ENCODE measurements at places on chromosomes 11 and 22. TPM values are rescaled to one million over a fixed set of nuclear protein-coding genes. Genes with fewer than 3 reads are reported as not detected.
A peak's percentile ranks its signal among the peaks of the same experiment; 100 is the strongest.

Gene MFNG
- total RNA-seq = 10.7 TPM

Gene TMPRSS13
- 1.6 TPM for total RNA-seq

Gene KRTAP5-7
- 0.17 TPM for total RNA-seq

Gene ANGPTL5
- not detected for total RNA-seq

Gene PGR
- total RNA-seq = 0.69 TPM

Gene BIK
- 29.5 TPM for total RNA-seq

Gene NRIP3
- total RNA-seq = 0.42 TPM

DNA sequence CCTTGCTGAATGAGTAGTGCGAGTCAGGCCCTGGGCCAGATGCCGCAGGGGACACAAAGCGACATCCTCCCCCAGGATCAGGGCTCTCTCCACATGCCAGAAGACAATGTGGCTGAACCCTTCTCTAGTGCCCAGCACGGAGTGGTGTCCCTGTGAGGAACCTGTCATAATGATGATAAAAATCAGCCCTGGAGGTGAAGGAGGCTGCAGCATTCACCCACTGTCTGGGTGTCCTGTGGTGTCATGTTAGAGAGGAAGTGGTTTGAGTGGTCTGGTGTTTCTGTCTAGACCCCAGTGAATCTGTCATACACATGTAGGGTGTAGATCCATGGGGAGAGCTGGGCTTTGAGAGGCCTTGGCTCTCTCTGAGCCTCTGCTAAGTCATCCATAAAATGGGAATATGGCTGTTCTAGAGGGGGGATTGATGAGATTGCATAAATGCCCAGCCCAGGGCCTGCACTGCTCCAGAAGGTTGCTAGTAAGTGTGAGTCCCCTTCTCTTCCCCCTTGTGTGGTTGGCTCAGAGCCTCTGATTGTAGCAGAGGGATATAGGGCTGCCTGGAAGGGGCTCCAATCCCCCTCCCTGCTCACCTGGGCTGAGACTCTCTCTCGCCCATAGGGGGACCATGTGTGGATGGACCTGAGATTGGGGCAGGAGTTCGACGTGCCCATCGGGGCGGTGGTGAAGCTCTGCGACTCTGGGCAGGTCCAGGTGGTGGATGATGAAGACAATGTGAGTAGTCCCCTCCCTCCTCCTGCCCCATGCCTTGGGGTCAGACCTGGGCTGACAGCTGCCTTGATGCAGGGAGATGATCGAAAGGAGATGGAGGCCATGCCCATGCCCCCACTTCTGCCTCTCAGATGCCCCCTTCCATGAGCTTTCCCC is 14.3 kb downstream of the MYO7A start:
- no peak for DNase-seq

- no peak for DNase-seq
These were observed 123.6 kb downstream of the EHF start for GRCh38 chr11:34744511-34744910.

GRCh38 chr22:19873138-19873959 is 18.7 kb upstream of the GNB1L start:
- DNase-seq = peak; percentile 78

DNA sequence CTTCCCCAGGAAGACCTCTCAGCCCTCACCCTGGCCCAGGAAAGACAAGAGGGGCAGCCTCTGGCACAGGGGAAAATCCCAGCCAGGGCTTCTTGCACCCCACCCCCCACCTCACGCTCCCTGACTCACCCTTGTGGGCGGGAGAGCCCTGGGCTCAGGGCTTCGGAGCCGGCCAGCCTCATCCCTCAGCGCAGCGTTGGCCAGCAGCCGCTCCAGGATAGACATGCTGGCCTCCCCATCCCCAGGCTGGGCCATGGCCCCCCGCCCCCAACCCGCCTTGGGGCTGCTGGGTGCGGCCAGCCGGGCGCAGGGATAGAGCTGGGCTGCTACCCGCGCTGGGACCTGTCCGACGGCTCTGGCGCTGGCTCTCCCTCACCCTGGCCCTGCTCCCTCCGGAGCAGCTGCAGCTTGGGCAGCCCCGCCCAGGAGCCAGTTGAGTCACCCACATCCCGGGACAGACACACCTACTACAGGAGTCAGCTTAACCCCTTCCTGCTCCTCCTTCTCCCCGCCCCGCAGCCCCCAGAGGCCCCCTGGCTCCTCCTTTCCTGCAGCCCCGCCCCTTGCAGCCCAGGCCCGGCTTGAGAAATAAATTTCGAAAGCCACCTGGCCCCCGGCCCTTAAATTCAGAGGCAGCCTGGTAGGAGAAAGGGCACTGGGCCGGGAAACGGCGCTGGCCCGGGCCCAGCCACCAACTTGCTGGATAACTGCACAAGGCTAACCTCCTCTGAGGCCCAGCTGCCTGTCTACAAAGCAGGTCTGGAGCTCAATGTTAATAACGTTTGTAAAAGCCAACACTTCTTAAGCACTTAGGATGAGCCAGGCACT is 13.4 kb downstream of the TNKS1BP1 start:
- peak; percentile 94 for DNase-seq

DNA sequence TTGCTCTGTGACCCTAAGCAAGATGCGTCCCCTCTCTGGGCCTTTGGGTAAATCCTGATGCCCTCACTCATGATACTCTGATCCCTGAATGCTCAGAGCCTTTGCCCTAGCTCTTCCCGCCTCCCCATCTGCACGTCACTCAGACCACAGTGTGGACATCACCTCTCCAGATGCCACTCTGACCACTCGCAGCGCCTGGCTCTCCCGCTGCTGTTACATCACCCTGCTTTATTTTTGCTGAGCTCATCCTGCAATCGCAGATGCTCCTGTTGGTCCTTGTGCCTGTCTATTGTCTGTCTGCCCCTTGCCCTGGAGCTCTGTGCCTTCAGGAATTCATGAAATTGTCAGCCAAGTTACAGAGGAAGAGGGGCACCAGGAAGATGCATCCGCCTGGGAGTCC is 5.5 kb downstream of the OSM start:
- no peak for DNase-seq

DNA sequence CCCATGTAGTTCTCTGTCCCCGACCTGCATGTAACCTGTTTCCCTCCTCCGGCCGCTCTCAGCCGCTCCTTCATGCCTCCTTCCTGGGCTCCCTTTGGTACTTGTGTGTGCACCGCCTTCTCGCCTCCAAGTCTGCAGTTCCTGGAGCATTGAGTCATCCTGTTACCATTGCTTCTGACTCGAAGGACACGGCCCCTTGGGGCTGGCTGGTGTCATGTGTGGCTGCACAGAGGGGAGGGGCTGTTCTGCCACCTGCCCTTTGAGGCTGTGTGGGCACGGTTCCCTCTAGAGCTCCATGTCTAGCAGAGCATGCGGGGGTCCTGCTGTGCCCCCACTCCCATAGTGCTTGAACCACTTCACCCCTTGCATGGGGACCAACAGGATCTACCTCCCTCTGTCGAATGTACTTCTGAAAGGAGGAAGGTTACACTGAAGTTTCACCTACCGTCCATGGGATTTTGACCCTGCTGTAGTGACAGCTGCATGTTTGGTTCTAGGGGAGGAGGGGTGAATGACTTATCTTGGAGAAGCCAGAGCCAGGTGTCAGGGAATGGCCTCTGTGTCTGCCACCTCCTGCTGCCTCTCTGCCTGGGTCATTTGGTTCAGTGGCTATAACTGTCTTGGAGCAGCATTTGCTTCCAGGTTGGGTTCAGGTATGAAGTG is 39.6 kb downstream of the BCR start:
- peak; percentile 49 for DNase-seq

- DNase-seq = no peak
These were observed 199.7 kb downstream of the NAV2 start for GRCh38 chr11:19912115-19912957.

DNA sequence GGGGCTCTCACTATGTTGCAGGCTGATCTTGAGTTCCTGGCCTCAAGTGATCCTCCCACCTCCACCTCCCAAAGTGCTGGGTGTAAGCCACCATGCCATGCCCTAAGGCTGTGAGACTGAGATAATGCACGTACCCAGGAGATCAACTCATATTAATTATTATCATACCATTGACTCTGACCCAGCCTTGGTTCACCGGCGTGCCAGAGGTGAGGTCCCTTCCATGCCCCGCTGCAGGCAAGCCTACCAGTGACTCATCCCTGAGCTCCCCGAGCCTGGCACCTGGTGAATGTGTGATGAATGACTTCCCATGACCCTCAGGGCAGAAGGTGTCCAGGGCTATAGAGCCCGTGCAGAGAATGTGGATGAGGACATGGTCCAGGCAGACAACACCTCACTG is 12.1 kb downstream of the GAL3ST1 start:
- no peak for DNase-seq

- DNase-seq = no peak
These were observed at the start of gene PARVB for GRCh38 chr22:44024288-44024921. Gene PARVB, plus strand, starts transcription at chr22:44024302. Its CDS starts 38 bp downstream, at chr22:44024340.

- DNase-seq = no peak
These were observed 26.1 kb upstream of the MUC5B start for GRCh38 chr11:1196516-1197391.

- DNase-seq = no peak
These were observed 15.0 kb downstream of the ASPHD2 start for GRCh38 chr22:26443901-26444690.

- no peak for DNase-seq
These were observed 6.2 kb upstream of the APLP2 start for GRCh38 chr11:130063451-130063850.

DNA sequence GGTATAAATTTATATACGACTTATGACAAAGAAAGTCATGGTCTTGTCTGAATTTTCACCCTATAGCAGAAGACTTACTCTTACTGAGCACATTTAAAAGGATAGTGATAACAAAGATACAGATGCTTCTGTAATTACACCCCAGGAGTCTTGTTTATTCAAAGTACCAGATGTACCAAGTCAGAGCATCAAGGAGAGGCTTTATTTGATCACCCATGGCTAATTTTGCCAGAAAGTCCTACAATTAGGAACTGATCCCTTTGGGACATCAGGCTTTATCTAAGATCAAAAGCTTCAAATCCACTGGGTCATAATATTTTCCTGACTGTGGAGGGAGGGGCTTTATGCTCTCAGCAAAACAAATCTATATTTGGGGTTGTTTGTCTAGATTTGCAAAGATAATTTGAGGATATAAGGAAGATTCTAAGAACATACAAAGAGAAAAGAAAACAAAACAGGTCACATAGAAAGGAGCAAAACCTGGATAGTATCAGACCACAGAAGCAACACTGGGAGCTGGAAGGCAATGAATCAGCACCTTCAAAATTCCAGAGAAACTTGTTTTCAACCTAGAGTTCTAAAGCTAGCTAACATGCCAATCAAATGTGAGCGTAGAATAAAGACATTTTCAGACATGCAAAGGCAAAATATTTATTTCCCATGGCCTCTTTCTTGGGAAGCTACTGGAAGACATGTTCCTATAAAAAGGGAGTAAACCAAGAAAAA is 124.8 kb upstream of the CSNK2A3 start:
- DNase-seq = no peak

All from colonic mucosa (tissue), 4 donors.